Hematopoietic multipotent progenitor cell treated with erythropoietin and hydrocortisone succinate and interleukin-3 and kit ligand, for 4 days (in vitro differentiated cells): ENCODE measurements at places on chromosomes 11 and 22.
A peak's percentile ranks its signal among the peaks of the same experiment; 100 is the strongest.

DNA sequence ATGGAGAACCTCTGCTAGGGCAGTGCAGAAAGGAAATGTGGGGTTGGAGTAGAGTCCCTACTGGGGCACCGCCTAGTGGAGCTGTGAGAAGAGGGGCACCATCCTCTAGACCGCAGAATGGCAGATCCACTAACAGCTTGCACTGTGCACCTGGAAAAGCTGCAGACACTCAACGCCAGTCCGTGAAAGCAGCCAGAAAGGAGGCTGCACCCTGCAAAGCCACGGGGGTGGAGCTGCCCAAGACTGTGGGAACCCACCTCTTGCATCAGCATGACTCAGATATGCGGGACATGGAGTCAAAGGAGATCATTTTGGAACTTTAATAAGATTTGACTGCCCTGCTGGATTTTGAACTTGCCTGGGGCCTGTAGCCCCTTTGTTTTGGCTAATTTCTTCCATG, 8.7 kb downstream of the TSKU start:
- DNase-seq = peak; percentile 31

DNA sequence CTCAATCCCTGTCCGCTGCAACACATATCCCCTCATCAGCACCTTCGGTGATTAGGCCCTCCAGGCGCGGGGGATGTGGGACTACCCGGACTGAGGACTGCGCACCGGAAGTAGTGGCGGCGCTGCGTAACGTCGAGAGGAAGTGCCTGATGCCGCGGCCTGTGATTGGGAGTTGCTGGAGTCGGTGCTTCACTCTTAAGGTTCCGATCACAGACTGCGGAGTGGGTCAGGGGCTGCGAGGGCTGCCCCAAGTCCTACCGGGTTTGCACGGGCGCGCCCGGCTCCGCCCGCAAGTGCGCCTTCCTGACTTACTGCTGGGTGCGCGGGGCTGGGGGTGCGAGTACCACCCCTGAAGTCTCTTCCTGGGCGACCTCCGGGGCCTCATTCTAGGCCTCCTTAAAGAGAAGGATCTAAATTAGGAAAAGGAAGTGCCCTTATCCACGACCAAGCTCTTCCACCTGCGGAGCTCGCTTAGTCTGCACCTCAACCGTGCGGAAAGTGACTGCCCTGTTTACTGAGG, at the start of gene ALKBH3:
Gene ALKBH3 (plus strand): TSS at position 192 of the 520 bp plus-strand sequence. CDS start 1,822 bp downstream, outside the sequence.
- peak; percentile 98 for DNase-seq

- DNase-seq = no peak
Observed at GRCh38 chr11:76589964-76590950, 80.3 kb downstream of the LRRC32 start.

DNA sequence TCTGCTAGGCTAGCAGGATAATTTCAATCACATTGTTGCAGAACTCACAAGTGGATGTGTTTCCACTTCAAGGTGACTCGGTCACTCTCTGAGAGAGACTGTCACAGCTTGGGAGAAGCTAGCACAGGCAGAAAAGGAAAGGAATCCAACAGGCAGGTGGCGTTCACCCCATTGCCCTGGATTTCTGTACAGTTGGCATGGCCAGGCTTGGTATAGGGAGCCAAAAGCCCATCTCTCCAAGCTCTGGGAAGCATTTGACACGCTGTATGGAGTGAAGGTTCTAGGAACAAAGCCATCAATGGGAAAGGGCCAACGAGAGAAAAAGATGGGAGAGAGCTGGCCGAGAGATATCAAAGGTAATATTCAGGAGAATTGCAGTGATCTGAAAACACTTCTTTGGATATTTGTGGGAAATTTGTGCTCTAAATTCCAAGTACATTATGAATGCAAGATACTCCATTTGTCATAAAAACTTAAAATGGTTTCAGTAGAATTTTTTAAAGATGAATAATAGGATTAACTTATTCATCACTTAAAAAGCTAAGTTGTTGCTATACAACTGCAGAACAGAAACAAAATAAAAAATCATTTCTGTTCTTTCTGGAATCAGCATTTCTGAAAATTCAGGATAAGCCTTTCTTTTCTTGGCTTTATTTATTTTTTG, 223.5 kb upstream of the NTM start:
- DNase-seq = no peak

DNA sequence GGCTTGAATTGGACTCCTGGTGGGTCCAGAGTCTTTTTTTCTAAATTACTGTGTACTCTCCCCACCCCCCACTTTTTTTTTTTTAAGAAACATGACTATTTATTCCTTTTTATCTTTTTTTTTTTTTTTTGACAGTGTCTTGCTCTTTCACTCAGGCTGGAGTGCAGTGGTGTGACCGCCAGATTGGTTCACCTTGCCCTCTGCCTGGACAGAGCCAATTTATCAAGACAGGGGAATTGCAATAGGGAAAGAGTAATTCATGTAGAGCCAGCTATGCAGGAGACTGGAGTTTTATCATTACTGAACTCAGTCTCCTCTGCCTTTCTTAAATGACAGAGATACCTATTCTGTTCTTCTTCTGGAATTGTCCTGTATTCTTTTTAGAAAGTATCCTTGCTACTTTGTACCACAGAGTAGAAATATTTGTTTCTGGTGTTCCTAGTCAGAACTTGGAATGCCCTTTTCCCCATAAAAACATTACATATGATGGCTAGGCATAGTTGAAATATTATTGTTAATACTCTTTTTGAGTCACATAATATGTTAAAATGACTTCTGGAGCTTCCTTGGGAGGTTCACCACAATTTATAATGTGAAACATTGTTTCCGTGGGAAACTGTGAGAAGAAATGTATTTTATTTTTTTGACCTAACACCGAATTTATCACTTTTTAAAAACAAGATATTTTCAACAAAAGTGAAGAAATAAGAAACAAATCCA, 95.6 kb downstream of the UVRAG start:
- no peak for DNase-seq

DNA sequence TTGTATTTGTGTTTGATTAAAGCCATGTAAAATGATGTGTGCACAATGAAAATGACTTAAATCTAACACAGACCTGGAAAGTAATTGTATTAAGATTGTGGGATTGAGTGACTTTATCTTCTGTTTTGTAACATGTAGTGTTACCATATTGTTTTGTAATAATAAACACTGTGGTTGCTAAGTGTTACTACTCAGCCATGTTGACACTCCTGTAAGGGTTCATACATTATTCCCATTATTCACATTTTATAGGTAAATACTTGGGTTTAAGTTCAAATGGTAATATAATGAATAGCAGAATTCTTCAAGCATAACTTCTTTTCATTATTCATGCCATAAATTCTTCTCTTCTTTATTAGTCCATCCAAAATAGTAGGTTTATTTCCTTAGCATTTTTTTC, 69.0 kb downstream of the ZC3H12C start:
- DNase-seq = no peak

DNA sequence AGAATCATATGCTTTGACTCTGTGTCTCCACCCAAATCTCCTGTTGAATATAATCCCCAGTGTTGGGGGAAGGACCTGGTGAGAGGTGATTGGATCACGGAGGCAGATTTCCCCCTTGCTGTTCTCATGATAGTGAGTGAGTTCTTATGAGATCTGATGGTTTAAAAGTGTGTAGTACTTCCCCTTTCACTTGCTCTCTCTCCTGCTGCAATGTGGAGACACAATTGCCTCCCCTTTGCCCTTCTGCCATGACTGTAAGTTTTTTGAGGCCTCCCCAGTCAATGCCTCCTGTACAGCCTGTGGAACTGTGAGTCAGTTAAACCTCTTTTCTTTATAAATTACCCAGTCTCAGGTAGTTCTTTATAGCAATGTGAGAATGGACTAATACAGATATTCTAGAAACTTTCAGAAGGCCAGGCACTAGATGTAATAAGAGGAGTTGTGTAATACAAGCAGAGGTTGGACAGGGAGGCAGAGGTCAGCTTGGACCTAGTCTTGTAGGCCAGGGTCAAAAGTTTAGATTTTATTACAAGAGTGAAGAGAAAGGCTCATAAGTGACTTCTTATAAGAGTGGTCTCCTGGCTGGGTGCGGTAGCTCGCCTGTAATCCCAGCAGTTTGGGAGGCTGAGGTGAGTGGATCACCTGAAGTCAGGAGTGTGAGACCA, 9.3 kb upstream of the SERPING1 start:
- peak; percentile 64 for DNase-seq

DNA sequence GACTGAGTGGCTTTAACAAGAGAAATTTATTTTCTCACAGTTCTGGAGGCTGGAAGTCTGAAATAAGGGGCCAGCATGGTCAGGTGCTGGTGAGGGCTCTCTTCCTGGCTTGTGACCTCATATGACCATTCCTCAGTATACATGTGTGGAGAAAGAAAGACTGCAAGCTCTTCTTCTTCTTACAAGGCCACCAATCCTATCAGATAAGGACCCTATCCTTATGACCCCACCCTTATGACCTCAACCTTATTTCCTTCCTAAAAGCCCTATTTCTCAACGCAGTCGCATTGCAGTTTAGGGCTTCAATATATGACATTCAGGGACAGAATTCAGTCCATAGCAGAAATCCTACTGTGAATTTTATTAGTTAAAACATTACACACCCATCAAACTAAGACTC, 124.4 kb upstream of the RAG2 start:
- DNase-seq = no peak

- DNase-seq = peak; percentile 85
Observed at GRCh38 chr22:30005213-30005857, 74.9 kb upstream of the HORMAD2 start.

GRCh38 chr11:65437436-65438227, 15.0 kb downstream of the NEAT1 start:
- no peak for DNase-seq

GRCh38 chr11:125892071-125892470, 4.6 kb downstream of the HYLS1 start:
- DNase-seq = no peak

DNA sequence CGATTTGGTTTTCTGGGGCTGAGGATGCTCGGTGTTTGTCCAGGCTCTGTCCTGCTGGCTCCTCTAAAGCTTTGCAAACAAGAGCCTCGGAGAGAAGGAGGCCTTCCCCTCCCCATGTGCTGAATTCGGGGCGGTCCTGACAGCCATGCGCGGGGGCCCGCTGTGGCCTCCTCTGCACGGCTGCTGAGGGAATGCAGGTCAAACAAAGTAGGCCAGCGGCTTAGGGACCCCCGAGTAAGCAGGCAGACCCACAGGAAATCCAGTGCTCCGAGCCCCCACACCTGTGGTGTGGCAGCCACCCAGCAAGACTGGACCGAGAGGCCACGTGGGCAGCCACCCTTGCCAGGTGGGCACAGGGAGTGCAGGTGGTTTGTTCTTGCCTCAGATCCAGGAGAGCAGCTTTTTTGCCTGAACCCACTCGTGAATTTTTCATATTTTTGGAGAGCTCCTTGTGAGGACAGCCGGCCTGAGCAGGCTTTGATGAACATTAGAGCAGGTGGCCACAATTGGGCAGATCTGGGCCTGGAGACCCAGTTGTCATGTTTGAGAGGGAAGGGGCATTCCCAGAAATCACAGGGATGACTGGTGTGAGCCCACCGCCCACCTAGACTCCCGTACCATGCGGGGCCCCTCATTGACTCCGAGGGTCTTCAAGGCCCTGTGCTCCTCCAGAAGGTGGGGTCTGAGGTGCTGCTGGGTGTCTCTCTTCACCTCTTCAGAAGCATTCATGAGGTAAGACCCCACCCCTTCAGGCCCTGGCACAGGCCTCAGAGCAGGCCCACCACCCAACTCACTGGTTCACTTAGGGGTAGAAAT, 43.0 kb upstream of the KCNQ1OT1 start:
- DNase-seq = no peak
